ENCODE measurements at places on chromosomes 3 and 15.

- DNase-seq, result no peak
These were observed 3.4 kb downstream of the CIB2 start for GRCh38 chr15:78127882-78128281.

DNA sequence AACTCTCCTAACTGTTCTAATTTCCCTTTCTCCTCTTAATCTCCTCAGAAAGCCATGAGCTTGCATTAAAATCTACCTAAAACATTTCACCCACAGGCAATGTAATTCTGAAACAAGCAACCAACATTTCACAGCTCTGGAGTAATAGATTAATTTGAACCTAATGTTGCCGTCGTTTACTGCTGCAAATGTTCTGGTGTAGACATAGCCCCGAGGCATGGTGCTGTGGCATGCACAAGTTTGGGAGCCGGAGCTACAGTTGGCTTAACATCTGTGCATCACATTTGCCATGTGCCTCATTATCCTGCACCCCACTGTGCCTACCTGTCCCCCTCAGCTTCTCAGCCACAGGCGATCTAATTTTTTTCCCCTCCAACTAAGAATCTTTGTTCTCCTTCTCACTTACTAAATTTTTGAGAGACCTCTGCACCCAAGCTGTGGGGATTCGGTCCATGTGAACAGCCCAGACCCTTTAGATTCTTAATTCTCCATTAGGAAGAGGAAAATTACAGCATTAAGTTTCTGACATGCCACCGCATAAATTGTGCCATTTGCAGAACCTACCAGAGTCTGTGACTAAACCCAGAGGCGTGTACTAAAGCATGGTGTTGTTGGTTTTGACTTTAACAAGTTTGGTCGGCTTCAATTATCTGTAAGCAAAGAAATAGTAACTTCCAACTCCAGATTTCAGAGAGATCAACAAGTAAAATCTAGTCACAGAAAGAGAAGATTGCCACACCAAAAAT is 419.2 kb downstream of the MECOM start:
- DNase-seq, result no peak

DNA sequence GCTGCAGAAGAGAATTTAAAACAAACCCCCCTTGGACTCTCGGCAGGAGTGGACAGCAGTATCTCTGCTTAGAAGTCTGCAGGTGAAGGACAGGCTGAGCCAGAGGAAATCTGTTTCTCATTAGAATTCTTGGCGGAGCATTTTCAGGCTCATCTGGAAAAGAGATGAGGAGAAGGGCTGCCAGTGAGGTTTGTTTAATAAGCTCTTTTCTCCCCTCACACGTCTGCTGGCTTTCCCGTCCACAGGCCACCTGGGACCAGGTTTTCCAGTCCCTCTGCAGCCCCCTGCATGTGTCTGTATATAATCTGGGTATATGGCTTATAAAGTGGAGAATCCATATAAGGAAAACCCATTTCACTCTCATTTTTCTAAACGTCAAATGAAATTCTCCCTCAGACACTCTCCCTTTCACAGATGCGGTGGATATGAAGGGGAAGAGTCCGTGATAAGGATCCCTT is 155.4 kb upstream of the TPM1 start:
- DNase-seq, result no peak

DNA sequence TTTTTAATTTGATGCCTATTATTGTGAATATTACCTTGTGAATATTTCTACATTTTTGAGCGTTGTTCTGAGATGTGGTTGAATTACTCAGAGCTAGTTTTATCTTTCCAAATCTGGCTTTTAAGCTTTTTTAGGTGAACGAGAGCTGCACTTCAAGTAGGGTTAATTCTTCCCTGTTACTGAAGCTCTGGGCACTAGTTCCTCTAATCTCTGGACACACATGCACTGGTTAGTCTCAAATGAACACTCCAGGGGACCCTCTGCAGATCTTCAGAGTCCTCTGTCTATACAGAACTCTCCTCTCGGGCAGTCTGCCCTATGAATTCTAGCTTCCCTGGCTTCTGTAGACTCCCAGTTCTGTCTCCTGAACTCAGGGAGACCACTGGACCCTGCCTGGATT is 237.5 kb upstream of the TBC1D5 start:
- no peak for DNase-seq

DNA sequence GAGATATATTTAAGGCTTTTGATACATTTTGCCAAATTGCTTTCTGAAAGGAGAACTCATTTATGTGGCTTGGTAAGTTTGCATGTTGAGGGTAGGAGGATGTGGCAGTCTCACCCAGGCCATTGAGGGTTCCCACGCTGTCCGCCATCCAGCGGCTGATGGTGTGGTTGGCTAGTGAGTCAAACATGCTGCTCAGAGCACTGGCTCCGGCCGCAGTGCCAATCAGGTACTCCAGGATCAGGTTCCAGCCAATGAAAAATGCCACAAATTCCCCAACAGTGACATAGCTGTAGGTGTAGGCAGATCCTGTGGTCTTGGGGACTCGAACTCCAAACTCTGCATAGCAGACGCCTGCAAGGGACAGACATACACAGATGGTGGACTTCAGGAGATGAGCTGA is 82.3 kb downstream of the CLDN11 start:
- DNase-seq, result no peak

DNA sequence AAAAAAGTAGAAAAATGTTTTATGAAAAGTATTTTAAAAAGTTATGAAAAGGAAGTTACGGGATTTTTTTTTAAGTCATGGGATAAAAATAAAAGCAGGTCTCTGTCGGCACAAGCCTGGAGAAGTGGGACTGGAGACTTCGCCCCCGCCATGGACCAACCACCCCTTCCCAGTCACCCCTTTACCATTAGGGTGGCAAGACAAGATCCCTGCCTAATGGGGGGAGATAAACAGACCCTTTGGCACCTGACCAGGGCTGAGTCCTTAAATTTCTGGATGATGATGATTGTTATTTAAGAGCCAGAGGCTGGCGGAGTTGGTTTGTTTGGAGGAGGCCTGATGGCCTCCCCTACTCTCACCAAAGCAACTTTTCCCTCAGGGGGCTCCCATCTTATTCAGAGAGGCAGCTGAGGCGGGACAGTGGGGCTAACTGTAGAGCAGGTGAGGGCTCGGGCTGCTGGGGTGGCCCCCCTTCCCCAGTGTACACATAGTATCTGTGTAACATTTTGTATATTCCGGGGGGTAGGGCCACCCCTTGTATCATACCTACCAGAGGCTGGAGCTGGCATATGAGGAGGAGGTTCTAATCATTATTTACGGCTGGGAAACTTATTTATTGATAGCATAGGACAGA is 74.0 kb downstream of the ADAMTS7 start:
- no peak for DNase-seq

- no peak for DNase-seq
These were observed 29.4 kb upstream of the SEMA3F start for GRCh38 chr3:50125541-50126286.

- no peak for DNase-seq
These were observed 65.8 kb downstream of the TPRG1 start for GRCh38 chr3:189237526-189237925.

- DNase-seq, result no peak
These were observed 94.1 kb downstream of the FAM43A start for GRCh38 chr3:194779729-194780224.

DNA sequence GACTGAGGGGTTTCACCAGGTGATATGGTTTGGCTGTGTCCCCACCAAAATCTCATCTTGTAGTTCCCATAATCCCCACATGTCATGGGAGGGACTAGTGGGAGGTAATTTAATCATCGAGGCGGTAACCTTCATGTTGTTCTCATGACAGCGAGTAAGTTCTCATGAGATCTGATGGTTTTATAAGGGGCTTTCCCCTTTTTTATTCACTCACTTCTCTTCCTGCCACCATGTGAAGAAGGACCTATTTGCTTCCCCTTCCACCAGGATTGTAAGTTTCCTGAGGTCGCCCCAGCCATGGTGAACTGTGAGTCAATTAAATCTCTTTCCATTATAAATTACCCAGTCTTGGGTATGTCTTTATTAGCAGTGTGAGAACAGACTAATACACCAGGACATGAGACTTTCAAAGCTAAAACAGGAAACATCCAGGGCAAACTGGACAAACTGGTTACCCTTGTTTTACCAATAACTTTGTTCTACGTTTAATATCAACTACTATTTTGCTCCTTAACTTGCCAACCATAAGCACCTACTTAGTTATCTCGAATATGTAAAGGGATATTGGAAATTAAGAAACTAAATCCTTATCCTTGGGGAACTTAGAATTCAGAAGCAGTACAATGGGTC is 98.2 kb downstream of the MYH15 start:
- no peak for DNase-seq

- DNase-seq, result no peak
These were observed 179.2 kb downstream of the ATP10A start for GRCh38 chr15:25683911-25684310.

DNA sequence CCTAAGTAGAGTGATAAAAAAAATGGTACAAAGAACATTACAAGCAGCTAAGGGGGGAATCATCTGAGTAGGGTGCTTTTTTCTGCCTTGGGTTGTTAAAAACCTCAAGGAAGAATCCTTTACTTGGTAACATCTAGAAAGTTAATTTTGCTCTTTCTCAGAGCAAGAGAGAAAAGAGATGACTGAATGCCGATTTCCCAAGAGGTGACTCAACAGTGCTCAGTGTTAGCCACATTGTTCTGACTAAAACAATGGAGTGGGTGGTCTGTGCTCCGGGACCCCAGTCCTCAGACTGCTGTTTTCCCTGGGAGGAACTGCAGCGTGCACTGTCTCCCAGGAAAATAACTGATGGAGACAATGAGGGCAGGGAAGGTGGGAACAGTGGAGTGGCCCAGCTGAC is 41.1 kb upstream of the RASGRP1 start:
- DNase-seq, result no peak

GRCh38 chr15:96330064-96330449 is 443 bp upstream of the NR2F2 start:
- DNase-seq, result no peak

- DNase-seq, result no peak
These were observed 80.1 kb downstream of the DNAH12 start for GRCh38 chr3:57464011-57464410.

DNA sequence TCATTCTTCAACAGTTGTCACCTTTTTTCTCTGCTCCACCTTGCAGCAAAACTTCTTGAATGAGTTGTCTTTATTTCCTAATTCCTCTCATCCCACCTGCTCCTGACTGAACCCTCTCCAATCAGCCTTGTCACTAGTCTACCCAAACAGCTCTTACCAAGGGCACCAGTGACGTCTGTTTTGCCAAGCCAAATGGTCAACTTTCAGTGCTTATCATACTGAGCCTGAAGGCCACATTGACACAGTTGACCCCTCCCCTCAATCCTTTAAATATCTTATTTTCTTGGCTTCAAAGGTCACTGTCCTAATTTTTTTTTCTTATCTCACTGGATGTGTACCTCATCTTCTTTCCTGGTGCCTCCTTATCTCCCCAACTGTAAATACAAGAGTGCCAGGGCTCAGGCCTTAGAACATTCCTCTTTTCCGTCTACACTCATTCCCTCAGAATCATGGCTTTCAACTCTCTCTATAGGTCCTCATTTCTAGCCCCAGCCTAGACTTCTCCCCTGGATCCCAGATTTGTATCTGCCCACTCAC is 43.2 kb downstream of the CMTM8 start:
- no peak for DNase-seq

- no peak for DNase-seq
These were observed 74.0 kb upstream of the NMNAT3 start for GRCh38 chr3:139751789-139752188.

GRCh38 chr15:84715441-84716035 is 401 bp downstream of the SEC11A start:
- peak; percentile 44 for DNase-seq

GRCh38 chr15:99174567-99175395 is 69.9 kb downstream of the SYNM start:
- no peak for DNase-seq

GRCh38 chr3:13427662-13428603 is 7.8 kb upstream of the NUP210 start:
- DNase-seq, result no peak

DNA sequence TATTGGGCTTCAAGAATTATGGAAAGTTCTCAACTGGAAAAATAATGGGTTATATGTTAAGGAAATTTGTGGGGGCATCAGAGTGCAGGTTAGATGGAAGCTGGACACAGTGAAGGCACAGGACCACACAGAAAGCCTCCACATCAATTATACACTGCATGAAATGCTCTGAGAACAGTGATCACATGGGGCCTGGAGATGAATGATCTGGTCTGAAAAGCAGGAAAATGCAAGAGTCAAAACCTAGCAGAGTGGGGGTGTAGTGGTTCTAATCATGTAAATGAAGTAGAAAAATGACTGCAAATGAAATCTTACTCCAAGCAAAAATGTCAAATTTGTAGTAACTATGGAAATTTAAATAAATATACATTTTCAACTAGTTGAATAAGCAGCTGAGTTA is 123.6 kb downstream of the TUSC7 start:
- no peak for DNase-seq

- no peak for DNase-seq
These were observed 1207.6 kb downstream of the OTOL1 start for GRCh38 chr3:162704238-162704637.

- DNase-seq, result no peak
These were observed 48.6 kb upstream of the TRIM59 start for GRCh38 chr3:160498202-160498601.

GRCh38 chr3:152235709-152236298 is 32.9 kb upstream of the MBNL1 start:
- no peak for DNase-seq

GRCh38 chr3:61707492-61707891 is 146.1 kb downstream of the PTPRG start:
- DNase-seq, result no peak

- DNase-seq, result no peak
These were observed 619.3 kb downstream of the SI start for GRCh38 chr3:164458986-164459385.

DNA sequence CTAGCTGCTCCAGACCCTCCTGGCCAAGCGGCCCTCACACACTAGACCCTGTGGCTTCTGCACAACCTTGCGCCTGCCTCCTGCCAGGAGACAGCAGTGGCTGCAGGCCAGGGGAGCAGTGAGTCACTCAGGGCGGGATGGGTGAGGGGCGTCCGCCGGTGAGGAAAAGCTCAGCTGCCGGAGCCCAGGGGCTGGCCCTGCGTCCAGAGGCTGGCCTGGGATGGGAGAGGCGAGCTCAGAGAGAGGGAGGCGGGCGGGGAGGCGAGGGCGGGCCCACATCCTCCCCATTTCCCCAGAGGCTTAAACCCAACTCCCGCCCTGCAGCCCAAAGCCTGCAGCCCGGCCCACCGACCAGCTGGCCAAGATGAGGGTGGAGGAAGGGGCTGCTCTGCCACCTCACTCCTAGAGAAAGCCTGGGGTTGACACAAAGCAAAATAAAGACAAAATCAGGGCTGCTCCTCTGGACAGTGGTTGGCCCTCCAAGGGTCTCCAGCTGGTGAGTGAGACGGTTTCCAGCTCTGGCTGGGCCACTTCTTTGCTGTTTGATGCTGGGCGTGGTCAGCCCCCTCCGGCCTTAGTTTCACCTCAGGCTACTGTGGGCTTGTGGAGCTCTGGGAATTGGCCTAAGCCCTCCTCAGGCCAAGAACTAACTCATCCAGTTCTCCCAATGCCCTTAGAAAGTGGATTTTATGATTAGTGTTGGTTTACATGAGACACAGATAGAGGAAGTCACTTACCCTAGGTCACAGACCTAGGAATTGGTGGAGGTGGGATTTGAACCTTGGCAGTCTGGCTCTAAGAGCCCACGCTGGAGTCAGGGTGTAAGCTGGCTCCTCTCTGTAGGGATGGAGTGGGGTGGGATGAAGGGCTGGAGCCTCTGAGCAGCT is 50.6 kb downstream of the IQSEC1 start:
- no peak for DNase-seq

GRCh38 chr15:45259796-45260195 is 7.8 kb downstream of the SLC28A2 start:
- no peak for DNase-seq

All from T-helper 2 cell (primary cell).